ENCODE measurements at places on chromosomes 3 and 15.

DNA sequence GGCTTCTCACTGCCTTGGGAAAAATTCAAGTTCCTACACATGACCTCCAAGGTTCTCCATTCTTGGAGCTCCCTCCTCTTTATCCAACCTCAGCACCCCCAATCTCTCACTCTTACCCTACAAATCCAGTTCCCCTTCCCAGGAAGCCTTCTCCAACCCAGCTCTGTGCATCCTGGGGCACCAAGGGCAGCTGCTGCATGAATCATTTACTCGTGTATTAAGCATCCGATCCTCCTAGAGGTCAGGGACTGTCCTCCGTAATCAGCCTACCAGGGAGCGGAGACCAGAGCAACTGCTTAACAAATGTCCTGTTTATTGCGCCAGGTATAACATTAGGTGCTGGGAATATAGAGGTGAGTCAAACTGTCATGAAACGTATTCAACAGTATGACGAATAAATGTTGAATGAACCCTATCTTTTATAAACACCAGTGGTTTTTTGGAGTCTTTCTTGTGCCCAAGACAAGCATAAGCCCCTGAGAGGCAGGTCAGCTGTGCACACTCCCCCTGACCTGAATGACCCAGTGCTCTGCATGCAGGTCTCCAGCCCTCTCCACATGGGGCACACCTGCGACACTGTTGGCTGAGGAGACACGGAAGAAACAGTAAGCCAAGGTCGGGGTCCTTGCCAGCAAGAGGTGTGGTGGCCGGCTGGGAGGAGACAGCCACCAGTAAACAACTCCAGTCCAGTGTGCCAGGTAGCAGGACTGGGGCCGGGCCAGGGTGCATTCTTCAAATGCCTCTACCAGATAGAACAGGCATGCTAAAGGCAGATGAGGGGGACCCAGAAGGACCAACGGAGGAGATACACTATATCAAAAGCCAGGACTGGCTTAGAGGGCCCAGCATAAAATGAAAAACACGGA, 27.6 kb downstream of the ANP32A start:
- no peak for DNase-seq

DNA sequence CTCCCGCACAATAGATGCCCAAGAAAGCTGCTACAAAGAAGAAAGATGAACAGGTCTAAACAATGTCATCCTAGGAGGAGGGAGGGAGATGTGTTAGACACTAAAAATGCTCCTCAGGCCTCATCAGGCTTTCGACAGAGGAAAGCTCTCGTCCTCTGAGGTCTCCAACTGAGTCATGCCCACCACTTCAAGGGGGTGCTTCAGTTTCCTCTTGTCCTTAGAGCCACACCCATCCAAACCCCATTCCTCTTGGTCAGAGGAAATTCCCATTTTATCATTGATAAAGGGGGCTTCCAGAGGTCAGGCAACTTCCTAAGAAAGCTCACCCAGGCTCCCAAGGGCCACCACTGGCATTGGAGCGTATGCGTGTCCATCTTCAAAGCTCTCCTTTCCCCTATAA, 50.1 kb downstream of the HEG1 start:
- DNase-seq = no peak

DNA sequence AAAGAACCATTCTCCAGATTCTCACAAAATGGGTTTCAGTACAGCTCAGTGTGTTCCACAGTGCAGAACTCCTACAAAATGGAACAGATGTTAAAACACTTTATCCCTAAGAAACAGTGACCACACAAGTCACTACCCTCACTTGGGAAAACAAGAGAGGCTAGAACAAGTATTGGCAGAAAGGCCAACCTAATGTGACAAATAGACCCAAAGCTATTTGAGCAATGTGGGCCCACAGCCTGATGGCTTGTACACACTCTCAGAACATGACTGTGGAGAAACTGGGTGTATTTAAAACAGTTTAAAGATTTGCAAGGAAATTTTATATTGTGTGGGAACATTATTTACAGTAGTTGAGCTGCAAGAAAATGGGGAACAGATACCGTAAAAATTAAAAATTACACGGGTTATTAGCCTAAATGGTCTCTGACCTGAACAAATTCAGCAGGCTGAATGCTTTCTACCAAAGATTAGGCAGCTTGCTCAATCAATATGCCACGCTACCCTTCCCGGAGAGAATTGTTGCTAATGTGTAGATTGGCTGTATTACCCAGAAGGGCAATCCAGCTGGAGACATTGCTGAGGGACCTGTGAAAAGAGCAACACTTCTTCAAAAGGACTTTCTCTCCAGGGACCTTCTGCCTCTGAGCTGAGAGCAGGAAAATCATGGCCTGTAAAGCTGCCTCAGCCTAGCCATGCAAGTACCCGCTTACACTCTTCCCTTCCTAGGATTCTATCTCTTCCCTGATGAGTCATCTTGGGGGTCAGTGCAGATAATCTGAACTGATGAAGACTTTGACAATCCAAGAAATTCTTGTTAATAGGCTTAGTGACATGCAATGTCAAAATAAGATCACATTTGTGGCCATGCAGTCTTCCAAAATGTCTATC, 97.1 kb downstream of the STRIT1 start:
- DNase-seq = no peak

DNA sequence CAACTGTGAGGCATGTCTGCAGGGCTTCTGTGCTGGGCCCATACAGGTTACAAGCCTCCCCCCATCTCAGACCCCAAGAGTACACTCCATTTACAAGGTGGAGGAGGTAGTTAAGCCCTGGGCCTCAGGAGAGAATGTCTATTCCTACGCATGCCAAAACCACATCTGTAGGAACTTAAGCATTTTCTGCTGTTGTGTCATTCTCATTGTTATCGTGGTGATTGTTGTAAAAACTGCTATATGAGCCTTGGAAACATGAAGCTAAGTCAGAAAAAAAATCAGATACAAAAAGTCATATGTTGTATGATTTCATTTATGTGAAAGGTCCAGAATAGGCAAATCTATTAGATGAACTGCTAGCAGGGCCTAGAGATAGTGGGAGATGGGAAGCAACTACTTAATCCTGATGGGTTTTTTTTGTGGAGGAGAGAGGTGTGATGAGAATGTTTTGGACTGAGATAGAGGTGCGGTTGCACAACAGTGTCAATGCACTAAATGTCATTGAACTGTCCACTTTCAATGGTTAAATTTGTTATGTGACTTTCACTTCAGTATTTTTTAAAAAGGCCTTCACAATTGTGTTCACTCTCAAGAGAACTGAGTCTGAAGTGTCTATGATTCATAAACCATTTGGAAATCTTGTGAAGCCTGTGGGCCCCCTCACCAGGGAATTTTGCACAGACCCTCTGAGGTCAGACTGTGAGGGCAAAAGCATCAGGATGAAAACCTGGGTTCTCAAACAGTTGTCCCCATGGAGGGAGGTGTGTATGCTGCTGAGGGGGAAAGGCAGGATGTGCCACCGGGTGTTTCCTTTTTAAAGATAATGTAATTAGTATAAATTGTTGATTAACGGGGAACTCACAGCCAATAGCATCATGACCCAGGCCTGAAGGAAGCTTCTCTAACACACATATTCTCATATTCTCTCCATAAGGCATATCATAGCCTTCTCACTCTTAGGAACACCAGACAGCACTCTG, 3.2 kb downstream of the RTP3 start:
- DNase-seq = no peak

GRCh38 chr3:32819551-32820348, 2.0 kb downstream of the TRIM71 start:
- no peak for DNase-seq

GRCh38 chr3:170330366-170330765, 27.1 kb upstream of the SKIL start:
- no peak for DNase-seq

GRCh38 chr3:94734206-94734605, 671.3 kb downstream of the NSUN3 start:
- no peak for DNase-seq

GRCh38 chr15:49387471-49387870, 35.6 kb upstream of the FGF7 start:
- no peak for DNase-seq

DNA sequence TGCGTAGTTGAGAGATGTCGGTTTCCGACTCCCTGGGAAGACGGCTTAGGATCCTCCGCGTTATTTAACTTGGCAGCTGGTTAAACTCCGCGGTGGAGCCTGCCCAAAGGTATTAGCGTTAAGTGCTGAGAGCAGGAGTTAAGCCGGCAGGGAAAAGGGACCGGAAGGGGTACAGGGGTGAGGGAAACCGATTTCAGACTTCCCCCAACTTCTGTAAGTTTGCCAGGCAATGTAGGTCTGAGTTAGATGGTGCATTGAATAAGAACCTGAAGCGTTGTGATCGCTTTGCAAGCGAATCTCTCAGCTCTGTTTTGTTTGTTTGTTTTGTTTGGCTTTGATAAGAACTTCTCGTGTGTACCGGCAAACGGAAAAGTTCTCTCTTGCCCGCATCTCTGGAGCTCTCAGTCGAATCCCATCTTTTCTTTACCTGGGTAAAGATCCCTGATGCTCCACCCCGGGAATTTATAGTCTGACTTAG, 6.0 kb upstream of the FEZF2 start:
- no peak for DNase-seq

GRCh38 chr15:67548862-67549651, 6.6 kb downstream of the MAP2K5 start:
- DNase-seq = no peak

DNA sequence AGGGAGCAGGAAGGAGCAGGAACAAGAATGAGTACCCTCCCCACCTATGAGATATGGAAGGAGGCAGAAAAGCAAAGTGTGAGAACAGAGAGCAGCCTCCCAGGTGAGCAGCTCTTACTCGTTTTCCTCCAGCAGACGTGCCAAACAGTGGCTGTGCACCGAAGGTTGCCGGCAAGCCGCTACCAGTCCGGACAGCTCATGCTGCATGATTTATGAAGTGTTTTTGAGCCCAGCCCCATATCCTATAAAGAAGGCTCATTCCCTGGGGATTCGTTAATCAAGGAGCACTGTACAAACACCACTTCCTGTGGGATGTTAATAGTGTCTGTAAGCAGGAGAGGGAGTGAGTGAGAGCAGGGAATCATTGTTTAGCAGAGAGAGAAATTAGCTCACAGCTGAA, 118.3 kb upstream of the FOXB1 start:
- DNase-seq = no peak

DNA sequence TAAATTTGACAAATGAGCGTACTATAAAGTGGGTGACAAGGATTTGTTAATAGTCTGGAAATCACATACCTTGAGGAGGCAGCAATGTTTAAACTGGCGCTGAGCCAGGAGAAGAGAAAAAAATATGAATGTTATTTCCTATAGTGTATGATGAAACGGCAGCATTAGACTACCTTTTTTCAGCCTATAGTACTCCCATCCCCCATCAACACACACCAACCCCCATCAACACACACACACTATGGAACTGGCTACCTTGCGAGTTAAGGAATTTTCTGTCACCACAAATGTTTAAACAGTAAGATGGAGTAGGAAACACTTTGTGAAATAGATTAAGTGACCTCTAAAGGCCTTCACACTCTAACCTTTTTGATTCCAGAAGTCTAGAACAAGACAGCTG, 46.8 kb upstream of the ZCWPW2 start:
- no peak for DNase-seq

GRCh38 chr3:158267015-158267414, 157.1 kb downstream of the RSRC1 start:
- no peak for DNase-seq

- DNase-seq = no peak
These were observed 554.5 kb upstream of the TBL1XR1 start for GRCh38 chr3:177751770-177752169.

DNA sequence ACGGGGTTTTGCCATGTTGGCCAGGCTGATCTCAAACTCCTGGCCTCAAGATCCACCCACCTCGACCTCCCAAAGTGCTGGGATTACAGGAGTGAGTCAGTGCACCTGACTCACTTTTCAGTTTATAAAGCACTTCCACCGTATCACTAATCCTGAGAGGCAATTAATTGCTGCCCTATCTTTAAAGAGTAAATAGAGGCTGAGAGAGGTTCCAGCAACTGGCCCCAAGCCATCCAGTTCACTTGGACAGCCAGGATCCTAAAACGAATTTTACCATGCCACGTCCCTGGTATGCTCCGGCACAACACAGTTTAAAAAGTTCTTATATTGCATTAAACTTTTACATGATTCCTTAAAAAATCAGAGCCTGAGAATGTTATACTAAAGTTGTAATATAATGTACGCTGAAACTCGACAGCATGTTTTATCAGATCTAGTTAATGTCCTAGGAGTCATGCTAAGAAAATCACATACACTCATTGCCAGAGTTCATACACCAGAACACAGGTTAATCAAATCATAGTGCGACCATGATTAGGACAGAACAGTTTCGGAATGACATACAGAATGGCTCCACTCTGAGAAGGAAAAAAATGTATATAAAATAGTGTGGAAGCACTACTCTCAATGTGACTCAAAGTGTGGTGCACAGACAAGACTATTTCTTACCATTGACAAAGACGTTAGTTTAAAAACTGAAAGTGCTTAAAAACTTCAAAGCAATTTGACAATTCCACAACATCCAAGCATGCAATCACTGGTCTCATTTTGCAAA, 125.4 kb downstream of the ULK4 start:
- no peak for DNase-seq

- no peak for DNase-seq
These were observed 347.0 kb upstream of the LMCD1 start for GRCh38 chr3:8154617-8155016.

GRCh38 chr3:123334056-123334455, 114.8 kb downstream of the ADCY5 start:
- no peak for DNase-seq

DNA sequence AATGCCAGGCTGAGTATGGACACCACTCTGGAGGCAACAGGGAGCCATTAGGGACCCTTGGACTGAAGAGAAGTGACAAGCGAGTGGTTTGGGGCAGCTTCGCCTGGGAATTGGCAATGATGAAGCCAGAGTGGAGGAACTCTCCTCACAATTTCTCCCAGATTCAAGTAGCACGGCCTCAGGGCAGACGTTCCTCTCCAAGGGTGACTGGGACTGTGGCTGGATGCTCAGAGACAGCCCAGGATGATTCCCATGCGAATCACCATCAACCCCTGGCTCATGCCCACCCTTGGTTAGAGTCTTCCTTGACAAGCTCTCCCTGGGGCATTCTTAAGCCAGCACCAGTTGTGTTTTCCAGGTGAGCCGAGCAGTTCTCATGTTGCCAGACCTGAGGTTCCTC, 16.3 kb upstream of the DOCK3 start:
- no peak for DNase-seq

DNA sequence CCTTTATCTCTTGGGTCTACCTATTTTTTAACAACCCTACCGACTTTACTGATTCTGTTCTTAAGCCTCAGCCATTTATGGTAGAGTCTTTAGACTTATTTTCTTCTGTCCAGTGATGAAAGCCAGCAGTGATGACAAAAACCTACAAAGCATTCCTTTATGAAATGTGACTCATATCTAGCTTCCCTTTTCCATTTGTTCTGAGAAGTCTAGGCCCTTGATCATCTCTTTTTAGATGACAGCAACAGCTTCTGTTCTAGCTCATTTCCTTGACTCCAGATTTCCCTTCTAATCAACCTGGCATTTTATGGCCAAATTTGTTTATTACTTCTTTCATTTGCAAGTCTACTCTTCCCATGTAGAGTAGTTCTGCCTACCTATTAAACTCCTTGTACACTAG, 36.1 kb downstream of the CFAP44 start:
- DNase-seq = no peak

GRCh38 chr3:57230006-57230405, 2.5 kb downstream of the APPL1 start:
- DNase-seq = no peak
